ENCODE measurements at places on chromosomes 1 and 21.

DNA sequence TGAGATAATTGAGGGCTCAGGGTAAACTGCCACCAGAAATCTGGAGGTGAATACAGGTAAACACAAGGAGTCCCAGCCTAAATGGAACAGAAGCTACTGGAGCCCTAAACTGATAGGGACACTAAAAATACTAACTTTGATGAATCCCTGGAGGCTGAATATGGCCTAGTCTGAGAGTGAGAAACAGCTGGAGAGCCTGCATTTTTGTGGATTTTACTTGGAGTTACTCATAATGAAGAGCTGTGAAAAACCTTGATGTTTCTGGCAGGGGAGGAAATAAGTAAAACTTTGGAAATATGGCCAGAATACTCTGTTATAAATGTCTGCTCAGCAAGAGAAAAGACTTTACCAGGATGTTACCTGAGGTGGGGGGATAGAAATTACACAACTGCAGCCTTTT lies 164.4 kb downstream of the LIPI start:
- DNase-seq = no peak

DNA sequence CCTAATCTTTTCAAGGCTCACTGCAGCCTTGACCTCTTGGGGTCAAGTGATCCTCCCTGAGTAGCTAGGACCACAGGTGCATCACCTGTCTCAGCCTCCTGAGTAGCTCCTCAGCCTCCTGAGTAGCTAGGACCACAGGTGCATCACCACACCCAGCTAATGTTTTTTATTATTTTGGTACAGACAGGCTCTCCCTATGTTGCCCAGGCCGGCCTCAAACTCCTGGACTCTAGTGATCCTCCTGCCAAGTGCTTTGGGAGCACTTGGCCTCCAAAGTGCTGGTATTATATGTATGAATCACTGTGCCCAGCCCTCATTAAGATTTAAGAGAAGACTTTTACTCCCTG lies 58.5 kb upstream of the S1PR1 start:
- no peak for DNase-seq

- DNase-seq = no peak
These were observed 10.6 kb upstream of the AIRE start for GRCh38 chr21:44275041-44275440.

GRCh38 chr1:204409836-204410687 lies 1.6 kb downstream of the PPP1R15B start:
- DNase-seq = no peak

- DNase-seq = no peak
These were observed 2.0 kb upstream of the MARCKSL1 start for GRCh38 chr1:32337855-32338636.

DNA sequence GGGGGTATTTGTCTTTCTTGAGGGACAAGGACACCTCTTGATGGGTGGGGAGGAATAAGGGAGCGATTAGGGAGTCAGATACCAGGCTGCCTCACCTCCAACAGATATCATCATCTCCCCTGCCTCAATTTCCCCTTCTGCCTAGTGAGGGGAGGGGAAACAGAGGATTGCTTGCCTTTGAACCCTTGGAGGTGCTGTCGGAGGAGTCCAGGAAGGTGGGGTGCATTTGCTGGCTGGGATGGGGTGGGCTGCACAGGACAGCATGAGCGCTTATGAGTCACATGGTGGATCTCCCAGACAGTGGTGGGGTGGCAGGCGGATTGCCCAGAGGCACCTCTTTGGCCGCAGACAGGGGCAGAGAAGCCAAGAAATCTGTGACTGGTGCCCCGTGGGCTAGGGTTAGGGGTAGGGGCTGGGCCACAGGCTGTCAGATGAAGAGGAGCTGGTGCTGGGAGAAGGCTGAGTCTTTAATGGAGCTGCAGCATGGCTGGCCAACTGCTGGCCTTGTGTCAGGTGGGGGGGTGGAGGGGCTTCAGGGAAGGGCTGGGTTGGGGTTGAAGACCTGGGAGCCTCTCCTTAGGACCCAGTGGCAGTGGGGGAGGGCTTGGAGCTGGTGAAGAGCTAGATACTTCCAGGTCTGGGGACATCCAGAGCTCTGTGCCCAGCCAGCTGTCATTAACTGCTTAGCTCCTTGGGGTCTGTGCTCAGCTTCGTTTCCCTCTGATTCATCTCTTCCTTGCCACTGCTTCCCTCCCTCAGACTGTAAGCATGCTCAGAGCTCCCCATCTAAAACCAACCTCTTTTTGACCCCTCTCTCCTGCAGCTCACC lies 7.0 kb upstream of the ADORA1 start:
- no peak for DNase-seq

GRCh38 chr1:231982871-231983587 lies 356.4 kb downstream of the DISC1 start:
- no peak for DNase-seq

GRCh38 chr1:176208034-176208433 lies 948 bp upstream of the COP1 start:
- DNase-seq = no peak

- DNase-seq = no peak
These were observed 11.4 kb upstream of the RNF187 start for GRCh38 chr1:228475812-228476211.

DNA sequence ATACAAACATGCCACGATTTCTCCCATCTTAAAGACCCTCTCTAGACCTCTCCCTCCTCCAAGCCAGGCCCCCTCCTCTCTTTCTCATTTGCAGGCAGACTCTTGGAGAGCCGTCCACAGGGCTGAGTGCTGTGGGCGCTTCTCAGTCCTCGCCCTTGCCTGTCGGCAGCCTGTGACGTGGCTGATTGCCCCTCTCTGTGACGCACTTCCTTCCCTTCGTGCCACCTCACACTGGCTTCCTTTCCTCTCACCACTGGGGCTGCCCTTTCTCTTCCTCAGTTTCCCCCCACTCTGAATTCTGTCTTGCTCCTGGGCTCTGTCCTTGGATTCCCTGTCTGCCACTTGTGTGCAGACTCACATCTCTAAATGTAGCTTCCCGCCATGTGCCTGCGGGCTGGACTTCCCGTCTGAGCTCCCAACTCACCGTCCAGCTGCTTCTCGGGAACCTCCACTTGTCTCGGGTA lies 227.2 kb downstream of the CAMTA1 start:
- DNase-seq = no peak

DNA sequence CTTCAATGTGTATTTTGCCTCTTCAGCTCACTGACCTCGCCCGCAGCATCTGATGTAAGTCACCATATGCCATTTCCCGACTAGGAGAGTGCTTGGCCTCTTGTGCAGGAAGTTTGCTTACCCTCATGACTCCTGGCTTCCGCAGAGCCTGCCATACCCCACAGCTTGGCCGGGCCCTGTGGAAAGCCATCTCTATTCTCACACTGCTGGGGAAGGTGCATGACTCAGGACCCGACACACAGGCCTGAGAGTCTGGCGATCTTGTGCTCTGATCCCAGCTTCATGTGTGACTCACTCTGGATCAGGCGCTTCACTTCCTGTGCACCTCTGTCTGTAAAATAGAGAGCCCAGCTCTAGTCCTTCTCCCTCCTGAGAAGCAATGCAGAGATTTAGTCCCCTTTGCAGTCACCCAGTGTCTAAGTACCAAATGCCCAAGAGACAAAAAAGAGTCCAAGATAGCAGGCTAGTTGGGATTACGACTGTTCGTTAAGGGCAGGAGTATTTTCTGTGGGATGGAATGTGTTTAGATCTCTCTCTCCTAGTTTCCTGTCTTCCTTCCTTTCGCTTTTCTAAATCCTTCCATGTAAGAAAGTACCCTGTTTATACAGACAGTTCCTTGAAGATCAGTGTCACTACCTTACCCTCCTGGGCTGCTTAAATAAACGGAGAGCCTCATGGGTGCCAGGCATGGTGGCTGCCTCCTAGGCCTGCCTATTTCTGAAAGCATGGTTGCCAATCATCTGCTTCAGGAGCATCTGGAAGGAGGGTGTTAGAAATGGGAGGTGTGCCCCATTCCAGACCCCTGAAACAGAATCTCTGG lies 62.8 kb upstream of the KIF26B start:
- no peak for DNase-seq

DNA sequence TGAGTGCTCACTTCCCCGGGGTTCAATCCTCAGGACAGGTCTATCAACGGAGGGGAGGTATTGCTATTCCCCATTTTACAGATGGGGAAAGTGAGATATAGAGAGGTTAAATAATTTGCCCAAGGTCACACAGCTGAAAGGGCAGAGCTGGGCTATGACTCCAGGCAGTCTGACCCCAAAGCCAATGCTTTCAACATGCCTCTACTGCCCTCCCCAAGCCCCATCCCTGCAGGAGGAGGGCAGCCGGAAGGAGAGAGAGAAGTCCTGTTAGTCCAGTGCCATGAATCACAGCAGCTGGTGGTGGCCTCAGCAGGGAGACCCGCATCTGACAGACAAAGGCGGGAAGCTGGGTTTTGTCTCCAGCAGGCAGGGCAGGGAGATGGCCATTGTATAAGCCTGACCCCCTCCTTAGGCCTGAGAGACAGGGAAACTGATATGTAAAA lies 20.0 kb upstream of the CLIC4 start:
- peak; percentile 16 for DNase-seq

DNA sequence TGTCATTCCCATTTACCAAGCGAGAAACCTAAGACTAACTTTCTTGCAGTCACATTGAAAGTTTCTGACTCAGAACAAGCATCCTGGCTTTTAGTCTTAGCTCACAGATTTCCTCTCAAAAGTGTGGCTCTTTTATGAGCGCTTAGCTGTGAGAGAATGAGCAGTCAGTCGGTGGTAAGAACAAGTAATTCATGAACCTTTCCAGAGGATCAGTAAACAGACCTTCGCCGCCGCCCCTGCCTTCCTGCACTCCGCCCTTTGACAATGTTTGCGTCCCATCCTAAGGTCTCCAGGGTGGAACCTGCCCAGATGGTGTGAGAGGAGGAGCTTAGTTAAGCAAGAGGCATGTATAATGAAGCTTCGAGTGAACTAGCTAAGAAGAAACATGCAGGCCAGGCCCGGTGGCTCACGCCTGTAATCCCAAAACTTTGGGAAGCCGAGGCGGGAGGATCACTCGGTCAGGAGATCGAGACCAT lies 142.4 kb downstream of the GLUL start:
- DNase-seq = no peak

DNA sequence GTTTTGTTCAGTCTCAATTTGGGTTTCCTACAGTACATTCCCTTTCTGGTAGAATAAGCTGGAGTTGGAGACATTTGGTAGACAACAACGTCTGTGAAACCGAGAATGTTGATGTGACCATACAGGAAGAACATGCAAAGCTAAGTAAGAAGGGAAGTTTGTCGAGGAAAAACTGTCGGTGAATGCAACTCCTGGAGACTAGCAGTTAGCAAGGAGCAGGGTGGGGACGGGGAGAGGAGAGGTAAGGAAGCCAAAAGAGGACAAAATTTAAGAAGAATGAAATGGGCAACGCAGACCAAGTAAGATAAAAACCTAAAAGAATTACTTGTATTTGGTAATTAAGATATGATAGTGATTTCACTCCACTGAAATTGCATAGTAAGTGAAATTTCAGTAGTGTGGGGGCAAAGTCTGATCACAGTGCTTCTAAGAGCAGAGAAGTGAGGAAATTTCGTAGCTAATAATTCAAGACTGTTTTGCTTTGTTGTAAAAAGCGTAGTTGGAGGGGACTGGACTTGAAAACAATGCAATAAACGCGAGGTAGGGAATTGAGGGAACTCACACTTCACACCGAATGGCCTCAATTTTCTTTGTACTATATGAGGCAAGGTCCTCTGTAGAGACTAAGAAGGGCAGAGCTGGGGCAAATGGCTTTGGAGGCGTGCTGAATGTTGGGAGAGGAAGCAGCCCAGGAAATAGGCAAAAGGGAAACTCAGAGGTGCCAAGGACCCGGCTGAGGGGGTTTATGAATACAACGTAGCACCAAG lies 787 bp upstream of the GIPC2 start:
- DNase-seq = no peak

- DNase-seq = no peak
These were observed 173.3 kb upstream of the EDN2 start for GRCh38 chr1:41657679-41658295.

- DNase-seq = no peak
These were observed 62.7 kb upstream of the IPO9 start for GRCh38 chr1:201766131-201766866.

DNA sequence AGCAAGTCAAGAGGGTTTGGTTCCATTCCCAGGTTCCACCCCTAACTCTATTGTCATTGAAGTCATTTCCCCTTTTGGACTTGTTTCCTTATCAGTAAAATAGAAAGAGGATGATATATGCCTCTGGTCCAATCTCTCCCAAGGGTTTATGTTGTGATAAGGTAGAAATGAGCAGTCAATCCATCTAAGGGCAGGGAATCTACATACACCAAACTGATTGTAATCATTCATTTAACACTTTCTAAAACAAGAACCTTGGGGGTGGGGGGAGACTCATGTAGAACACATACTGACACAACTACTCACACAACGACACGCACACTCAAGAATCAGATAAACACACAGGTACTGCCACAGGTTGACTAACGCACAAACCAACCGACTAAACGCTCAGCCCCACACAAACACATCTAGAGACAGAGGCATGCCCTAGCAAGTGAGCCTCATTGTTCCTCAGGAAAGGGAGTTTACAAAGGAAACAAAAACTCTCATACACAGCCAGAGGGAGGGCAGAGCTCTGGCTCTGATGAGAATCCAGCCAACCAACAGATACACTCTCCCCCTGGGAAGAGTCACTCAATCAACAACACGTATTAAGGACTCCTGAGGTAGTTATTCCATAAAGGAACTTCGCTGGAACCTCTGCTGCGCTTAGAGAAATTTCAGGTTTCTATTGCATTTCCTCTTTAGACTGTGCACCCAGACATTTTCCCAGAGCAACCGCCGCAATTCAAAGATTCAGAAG lies 1.0 kb downstream of the F11R start:
- DNase-seq = peak; percentile 20

GRCh38 chr1:161071886-161072371 lies 2.2 kb upstream of the ARHGAP30 start:
- DNase-seq = no peak

DNA sequence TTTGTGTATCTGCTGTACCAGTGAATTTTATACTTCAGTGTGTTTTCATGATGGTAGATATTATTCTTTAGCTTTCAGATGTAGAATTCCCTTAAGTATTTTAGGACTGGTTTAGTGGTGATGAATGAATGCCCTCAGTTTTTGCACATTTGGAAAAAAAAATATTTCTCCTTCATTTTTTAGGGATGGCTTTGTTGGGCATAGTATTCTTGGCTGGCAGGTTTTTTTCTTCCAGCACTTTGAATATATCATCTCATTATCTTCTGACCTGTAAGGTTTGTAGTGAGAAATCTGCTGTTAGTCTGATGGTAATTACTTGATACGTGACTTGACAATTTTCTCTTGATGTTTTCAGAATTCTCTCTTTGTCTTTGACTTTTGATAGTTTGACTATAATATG lies 66.8 kb downstream of the XPR1 start:
- DNase-seq = no peak

DNA sequence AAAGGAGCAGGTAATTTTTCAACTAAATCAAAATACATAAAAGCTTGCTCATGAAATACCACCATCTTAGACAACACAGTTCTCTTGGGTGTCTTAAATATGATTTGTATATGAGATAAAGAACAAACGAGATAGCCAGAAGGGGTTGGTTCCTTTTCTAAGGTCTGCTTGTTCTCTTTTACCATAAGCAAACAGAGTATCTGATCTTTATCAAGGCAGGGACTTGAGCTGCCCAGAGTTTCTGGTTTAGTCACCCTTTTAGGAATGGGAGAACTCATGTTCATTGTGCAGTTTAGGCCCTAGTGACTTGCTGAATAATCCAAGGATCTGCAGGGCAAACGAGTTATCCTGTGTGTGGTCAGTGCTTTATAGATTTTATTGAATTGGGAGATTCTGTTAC lies 3.0 kb upstream of the SUCO start:
- no peak for DNase-seq

Measured in COR-L47 (cell line).